B cell (primary cell): ENCODE measurements at places on chromosomes 16 and 17.

DNA sequence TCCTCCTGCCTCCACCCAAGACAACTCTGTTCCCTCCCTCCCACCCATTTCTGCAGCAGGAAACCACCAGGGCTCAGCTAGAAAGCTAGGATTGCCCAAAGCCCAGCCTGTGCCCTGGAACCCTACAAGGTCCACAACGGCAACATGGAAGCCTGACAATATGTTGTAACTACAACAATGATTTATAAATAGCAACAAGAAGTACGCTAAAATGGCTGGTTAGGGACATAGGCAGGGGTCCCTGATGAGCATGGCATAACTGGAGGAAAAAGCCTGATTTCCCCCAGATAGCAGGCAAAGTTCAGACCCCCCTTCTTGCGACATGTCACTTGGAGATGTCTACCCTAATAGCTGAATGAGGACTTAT lies 6.6 kb downstream of the ST3GAL2 start:
- peak overlapping the region; percentile 21 for H3K4me3 ChIP-seq
- H3K4me1 ChIP-seq: peaks cover 86% of the 10 kb centered on the region
- DNase-seq: no peak
- H3K27ac ChIP-seq: peak overlapping the region; percentile 100
- no peaks in the 10 kb centered on the region for H3K27me3 ChIP-seq
- H3K36me3 ChIP-seq: no peaks in the 10 kb centered on the region

DNA sequence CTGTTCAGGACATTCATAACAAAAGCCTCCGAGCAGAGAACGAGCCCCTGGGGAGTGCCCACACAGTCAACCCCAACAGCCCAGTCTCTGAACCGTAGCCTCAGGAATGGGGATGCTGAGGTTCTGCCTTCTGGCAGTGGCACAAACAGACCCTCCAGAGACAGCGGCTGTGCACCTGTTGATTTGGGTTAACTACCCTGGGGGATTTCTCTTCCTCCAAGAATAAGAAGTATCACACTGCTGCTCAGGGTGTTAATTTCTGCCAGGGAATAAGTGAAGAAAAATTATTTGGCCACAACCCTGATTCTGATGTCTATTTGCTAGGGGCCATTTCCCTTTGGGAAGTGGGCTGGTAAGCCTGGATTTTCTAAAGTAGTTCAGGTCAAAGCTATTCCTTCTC lies 51.0 kb upstream of the PIRT start:
- H3K4me1 ChIP-seq: no peaks in the 10 kb centered on the region
- DNase-seq: no peak
- no peaks in the 10 kb centered on the region for H3K36me3 ChIP-seq
- no peak overlapping the region for H3K27ac ChIP-seq

DNA sequence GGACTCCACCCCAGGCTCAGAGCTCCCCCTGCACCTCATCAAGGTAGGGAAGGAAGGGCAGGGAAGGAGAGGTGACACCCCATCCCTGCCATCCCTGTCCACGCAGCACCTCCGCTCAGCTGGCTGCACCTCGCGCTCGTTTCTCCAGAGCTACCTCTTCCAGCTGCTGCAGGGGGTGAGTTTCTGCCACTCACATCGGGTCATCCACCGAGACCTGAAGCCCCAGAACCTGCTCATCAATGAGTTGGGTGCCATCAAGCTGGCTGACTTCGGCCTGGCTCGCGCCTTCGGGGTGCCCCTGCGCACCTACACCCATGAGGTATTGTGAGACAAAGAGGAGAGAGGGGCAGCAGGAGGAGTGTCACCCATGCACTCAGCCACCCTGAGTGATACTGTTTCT lies 1.4 kb downstream of the CDK3 start:
- H3K36me3 ChIP-seq: no peaks in the 10 kb centered on the region
- H3K4me1 ChIP-seq: peaks cover 9% of the 10 kb centered on the region
- no peak overlapping the region for H3K27ac ChIP-seq

DNA sequence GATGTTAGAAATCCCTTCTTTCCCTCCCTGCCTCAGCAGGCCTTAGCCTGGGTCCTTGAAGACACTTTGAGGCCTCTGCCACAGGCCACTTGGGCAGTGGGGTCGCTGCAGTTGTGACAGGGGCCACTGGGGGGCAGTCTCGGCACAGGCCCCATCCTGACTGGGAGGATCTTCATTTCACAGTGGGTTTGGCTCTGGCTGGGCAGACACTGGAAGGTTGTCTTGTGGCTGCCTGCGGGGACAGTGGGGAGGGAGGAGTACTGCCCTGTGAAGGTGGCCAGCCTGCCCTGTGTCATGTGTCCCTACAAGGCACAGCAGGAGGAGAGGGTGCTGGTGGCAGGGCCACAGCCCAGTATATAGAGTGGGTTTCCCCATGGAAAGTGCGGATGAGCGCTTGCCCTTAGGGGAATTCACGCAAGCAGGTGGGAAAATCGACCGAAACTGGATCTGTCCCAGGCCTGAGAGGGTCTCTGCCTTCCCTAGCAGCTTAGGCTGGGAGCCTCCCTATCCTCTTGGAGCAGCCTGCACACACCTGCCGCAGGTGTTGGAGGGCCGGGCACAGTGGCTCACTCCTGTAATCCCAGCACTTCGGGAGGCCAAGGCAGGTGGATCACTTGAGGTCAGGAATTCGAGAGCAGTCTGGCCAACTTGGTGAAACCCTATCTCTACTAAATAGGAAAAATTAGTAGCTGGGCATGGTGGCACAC lies 28.8 kb downstream of the GINS2 start:
- no peak overlapping the region for H3K27ac ChIP-seq
- DNase-seq: peak; percentile 73
- H3K4me3 ChIP-seq: no peak overlapping the region
- peaks cover 86% of the 10 kb centered on the region for H3K36me3 ChIP-seq
- H3K4me1 ChIP-seq: no peaks in the 10 kb centered on the region

- no peaks in the 10 kb centered on the region for H3K27me3 ChIP-seq
- H3K4me3 ChIP-seq: no peak overlapping the region
- no peaks in the 10 kb centered on the region for H3K4me1 ChIP-seq
These were observed 1060.2 kb downstream of the CDH11 start for GRCh38 chr16:64061621-64062020.

DNA sequence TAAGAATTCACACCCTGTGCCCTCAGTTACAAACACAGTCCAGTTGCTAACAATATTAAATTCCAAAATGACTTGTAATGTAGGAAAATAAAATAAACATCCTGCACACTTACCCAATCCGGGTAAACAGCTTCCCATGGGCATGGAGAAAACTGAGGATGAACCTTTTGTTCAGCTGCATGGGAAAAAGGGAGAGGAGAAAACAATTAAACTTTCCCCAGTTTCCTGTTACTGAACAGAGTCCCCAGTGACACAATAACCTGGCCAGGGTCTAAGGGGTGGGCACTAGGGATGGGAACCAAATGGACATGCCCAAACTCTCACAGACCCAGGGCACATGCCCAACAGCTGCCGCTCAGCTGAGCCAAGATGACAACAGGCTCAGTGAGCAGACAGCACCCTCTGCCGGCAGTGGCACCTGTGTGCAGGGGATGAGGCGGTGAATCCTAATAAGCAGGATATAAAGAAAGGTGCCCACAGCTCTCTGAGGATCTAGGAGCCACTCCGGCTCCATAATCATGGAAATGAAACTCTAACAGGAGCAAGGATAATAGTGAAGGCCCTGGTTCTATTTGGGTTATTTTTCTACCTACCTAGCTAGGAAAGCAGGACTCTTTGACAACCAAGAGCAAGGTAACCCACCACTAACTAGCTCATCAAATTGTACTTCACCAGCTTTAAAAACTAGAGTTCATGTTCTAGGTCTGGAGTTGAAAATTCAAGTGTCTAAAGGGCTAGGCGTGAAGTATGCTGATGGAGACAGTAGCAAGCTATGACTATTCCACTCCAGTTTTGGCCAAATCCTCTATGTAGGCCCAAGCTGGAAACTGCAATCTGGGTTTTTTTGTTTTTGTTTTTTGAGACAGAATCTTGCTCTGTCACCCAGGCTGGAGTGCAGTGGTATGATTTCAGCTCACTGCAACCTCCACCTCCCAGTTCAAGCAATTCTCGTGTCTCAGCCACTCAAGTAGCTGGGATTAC lies 58.8 kb downstream of the SMG6 start:
- peak; percentile 83 for DNase-seq
- peaks cover 8% of the 10 kb centered on the region for H3K4me1 ChIP-seq
- no peaks in the 10 kb centered on the region for H3K27me3 ChIP-seq
- H3K27ac ChIP-seq: no peak overlapping the region
- peaks cover 15% of the 10 kb centered on the region for H3K36me3 ChIP-seq

- H3K4me1 ChIP-seq: peaks cover 37% of the 10 kb centered on the region
- no peak for DNase-seq
- no peak overlapping the region for H3K27ac ChIP-seq
- peaks cover 72% of the 10 kb centered on the region for H3K27me3 ChIP-seq
- no peak overlapping the region for H3K4me3 ChIP-seq
- H3K36me3 ChIP-seq: no peaks in the 10 kb centered on the region
These were observed 3.0 kb downstream of the SECTM1 start for GRCh38 chr17:82330322-82331239.

DNA sequence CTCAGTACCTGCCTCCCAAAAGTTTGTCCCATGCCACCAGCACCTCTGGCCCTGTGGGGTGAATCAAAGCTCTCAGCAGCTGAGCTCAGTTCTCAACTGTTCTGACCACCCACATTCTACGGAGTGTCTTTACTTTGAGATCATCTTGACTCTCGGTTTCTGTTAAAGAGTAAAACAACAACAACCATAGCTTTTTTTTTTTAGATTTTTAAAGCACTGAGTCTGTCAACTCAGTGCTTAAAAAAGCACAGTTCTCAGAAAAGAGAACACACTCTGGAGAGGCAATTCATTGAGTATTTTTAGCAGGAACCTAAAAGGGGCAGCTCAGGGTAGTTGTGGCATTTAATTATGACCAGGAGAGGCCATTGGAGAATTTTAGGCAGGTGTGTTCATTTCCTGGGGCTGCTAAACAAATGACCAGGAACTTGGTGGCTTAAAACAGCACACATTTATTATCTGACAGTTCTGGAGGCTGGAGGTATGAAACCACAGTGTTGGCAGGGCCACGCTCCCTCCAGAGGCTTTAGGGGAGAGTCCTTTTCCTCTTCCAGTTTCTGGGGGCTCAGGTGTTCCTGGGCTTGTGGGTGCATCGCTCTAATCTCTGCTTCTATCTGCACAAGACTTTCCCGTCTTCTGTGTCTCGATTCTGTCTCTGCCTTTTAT lies 6.7 kb upstream of the WFIKKN2 start:
- H3K4me1 ChIP-seq: no peaks in the 10 kb centered on the region
- H3K4me3 ChIP-seq: no peak overlapping the region
- H3K27ac ChIP-seq: no peak overlapping the region

GRCh38 chr16:15599303-15600070 lies 43.5 kb downstream of the MARF1 start:
- no peak overlapping the region for H3K27ac ChIP-seq
- no peak overlapping the region for H3K4me3 ChIP-seq
- H3K4me1 ChIP-seq: peaks cover 11% of the 10 kb centered on the region
- peaks cover 7% of the 10 kb centered on the region for H3K36me3 ChIP-seq

DNA sequence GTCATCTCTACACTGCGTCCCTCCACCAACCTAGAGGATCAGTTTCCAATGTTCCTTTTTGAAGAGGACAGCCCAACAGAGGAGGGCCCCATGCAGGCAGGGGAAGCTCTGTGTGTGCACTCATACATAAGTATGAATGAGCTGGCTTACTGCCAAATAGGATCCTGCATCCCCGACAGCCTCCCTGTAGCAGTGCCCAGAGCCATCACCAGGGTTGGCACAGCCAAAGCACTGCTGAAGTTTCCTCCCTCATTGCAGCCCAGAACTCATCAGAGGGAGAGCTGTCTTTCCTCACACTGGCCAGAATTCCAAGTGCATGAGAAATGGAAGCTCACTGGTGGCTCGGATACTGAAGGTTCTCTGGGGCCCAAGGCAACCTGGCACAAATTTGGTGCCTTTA lies 114.4 kb downstream of the ASIC2 start:
- no peak overlapping the region for H3K27ac ChIP-seq
- H3K4me3 ChIP-seq: no peak overlapping the region
- H3K36me3 ChIP-seq: no peaks in the 10 kb centered on the region

DNA sequence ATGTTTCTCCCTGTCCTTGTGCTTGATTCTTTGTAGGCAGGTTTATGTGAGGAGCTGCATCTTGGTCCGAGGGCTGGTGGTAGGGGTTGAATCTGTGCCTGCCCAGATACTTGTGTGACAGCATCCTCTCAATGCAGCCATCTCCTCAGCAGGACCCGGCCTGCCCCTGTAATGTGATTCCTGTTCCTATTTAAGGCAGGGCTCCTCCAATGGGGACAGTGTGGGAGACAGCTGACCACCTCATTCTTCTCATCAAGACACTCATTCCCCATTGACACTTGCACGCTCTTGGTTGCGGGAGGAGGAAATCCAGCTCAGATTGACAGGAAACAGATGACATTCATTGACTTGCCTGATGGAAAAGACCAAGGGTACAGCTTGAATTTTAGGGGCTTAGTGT lies 384.5 kb downstream of the CPPED1 start:
- H3K27ac ChIP-seq: no peak overlapping the region
- no peaks in the 10 kb centered on the region for H3K27me3 ChIP-seq
- DNase-seq: no peak
- H3K4me1 ChIP-seq: no peaks in the 10 kb centered on the region
- H3K4me3 ChIP-seq: no peak overlapping the region

- no peaks in the 10 kb centered on the region for H3K27me3 ChIP-seq
- no peak overlapping the region for H3K4me3 ChIP-seq
- H3K36me3 ChIP-seq: no peaks in the 10 kb centered on the region
- no peak for DNase-seq
- peaks cover 18% of the 10 kb centered on the region for H3K4me1 ChIP-seq
These were observed 13.2 kb downstream of the NLK start for GRCh38 chr17:28055546-28056275.

- H3K4me3 ChIP-seq: no peak overlapping the region
- H3K27ac ChIP-seq: no peak overlapping the region
- H3K4me1 ChIP-seq: no peaks in the 10 kb centered on the region
- no peaks in the 10 kb centered on the region for H3K36me3 ChIP-seq
These were observed 97.1 kb downstream of the CDH11 start for GRCh38 chr16:65024767-65025178.

GRCh38 chr17:19654896-19655295 lies 6.3 kb downstream of the ALDH3A2 start:
- no peak overlapping the region for H3K27ac ChIP-seq
- no peaks in the 10 kb centered on the region for H3K27me3 ChIP-seq
- H3K4me3 ChIP-seq: no peak overlapping the region
- peaks cover 18% of the 10 kb centered on the region for H3K36me3 ChIP-seq
- no peak for DNase-seq

- H3K36me3 ChIP-seq: no peaks in the 10 kb centered on the region
- H3K4me3 ChIP-seq: peak overlapping the region; percentile 3
- peak; percentile 69 for DNase-seq
- H3K27me3 ChIP-seq: no peaks in the 10 kb centered on the region
- H3K4me1 ChIP-seq: peaks cover 54% of the 10 kb centered on the region
These were observed 83.4 kb downstream of the GAS7 start for GRCh38 chr17:10114931-10115535.
